ENCODE measurements at places on chromosomes 3 and 15.

GRCh38 chr3:12516873-12517272, 28.4 kb downstream of the MKRN2OS start:
- DNase-seq = no peak

GRCh38 chr15:47715856-47716445, 1.4 kb upstream of the SEMA6D start:
- no peak for DNase-seq

DNA sequence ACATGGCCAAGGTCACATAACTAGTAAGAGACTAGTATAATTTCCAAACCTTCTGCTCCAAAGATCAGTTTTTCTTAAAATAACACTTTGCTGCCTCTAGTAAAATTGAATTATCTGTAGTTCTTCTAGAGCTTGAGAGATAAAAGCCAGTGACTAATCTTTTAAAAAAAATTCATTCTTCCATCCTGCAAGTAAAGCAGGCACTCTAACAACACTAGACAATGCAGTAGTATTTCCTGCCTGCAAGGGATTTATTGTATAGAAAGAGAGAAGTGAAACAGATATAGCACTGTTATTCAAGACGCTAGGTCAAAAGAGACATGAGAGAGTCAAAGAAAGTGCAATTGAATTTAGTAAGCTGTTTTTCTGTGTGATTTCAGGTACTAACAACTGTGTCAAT, 159.5 kb upstream of the TBC1D5 start:
- DNase-seq = no peak

DNA sequence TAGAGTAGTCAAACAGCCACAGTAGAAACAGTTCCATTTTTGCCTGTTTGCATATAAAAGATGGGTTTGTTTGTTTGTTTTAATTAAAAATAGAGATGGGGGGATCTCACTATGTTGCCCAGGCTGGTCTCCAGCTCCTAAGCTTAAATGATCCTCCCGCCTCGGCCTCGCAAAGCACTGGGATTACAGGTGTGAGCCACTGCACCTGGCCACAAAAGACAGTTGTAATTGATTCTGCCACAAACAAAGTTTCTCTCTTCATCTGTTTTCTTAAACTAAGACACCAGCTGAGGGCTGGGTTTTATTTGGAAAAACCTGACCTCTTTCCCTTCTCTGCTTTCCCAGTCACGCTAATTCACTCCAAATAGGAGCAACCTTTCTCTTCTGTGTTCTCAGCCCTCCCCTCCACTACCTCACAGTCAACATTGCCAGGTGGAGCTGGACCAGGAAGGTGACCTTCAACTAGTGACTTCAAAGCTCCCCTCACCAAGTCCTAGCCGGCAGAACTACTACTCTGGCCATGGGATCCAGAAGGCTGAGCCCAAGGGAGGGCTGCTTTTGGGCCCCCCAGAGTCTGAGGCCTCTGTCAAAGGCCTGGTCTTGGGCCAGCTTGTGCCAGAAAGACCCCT, 1.5 kb upstream of the IDH2 start:
- no peak for DNase-seq

- DNase-seq = no peak
Measured at GRCh38 chr3:194107107-194107506, 28.8 kb upstream of the HES1 start.

GRCh38 chr3:46895204-46895660, 17.7 kb downstream of the PTH1R start:
- DNase-seq = peak; percentile 67

DNA sequence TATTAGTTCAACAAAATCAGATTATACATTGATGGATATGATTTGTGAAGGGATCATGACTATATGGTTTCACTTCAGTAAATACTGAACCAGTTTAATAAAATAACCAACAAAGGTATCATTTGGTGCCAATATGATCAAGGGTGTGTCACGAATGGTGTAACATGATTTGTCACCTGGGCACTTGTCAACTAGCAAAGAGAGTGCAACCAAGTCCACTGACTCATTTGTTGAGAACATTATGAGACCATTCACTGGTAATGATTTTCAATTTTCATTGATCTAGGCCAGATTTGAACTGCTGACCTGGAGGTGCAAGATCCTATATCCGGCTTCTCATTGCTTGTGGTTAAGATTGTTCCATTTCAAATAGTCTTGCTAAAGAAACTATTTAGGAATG, 1037.9 kb downstream of the ROBO2 start:
- DNase-seq = no peak

GRCh38 chr3:154791611-154792010, 288.5 kb upstream of the MME start:
- DNase-seq = no peak

GRCh38 chr3:167493244-167493643, 19.4 kb upstream of the SERPINI2 start:
- no peak for DNase-seq

- no peak for DNase-seq
Measured at GRCh38 chr3:151743855-151744254, 10.1 kb downstream of the AADACL2 start.

- DNase-seq = no peak
Measured at GRCh38 chr3:10019326-10019725, 6.9 kb upstream of the FANCD2 start.

DNA sequence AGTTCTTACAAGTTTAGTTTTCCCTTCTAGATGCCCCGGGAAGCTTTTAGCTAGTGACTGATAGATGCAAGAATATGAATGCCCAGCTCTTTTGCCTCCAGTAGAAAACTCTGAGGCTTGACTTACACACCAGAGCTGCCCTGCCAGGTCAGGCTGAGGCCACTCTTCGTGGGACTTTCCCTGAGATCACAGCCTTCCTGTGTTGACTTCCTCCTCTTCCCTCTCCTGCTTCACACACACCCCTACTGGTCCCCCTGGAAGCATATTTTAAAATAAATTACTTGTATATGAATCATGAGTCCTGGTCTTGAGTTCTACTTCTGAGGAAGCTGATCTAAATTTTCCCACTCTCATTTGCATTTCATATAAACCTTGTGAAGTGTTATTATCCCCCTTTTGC, 413.7 kb downstream of the PDCD6IP start:
- DNase-seq = no peak

DNA sequence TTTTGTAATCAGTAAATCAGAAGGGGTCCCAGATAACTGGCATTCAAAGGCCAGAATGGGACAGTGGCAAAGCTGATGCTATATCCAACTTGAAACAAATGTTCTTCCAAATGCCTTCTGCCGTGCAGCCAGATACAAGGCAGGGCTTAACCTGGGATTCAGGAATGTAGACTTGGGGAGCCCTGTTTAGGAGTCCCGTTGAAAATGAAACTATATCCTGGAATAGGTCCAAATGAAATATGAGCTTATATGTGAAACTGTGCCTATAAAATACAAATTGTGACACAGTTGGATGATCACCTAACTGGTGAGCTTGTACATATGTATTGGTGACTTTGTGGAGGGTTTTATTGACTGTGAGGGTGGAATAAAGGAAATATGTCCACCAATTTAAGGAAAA, 28.7 kb downstream of the FRMD4B start:
- no peak for DNase-seq

- no peak for DNase-seq
Measured at GRCh38 chr3:139987908-139988307, 52.9 kb downstream of the CLSTN2 start.

DNA sequence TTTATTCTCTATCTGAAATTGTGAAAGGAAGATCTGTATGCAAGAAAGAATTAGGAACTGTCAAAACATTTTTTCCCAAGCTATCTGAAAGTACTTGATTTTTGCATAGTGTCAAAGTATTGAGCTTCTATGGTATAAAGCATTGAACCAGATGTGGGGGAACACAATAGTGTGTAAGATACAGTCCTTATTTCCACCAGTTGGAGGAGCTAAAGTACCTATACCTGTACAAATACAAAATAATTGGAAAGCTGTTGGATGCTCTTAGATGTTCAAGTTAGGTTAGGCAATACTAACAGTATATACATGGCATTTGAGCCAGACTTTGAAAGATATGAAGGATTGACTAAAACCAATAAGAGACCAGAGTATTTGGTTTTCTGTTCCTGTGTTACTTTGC, 148.4 kb downstream of the B3GALNT1 start:
- DNase-seq = no peak

DNA sequence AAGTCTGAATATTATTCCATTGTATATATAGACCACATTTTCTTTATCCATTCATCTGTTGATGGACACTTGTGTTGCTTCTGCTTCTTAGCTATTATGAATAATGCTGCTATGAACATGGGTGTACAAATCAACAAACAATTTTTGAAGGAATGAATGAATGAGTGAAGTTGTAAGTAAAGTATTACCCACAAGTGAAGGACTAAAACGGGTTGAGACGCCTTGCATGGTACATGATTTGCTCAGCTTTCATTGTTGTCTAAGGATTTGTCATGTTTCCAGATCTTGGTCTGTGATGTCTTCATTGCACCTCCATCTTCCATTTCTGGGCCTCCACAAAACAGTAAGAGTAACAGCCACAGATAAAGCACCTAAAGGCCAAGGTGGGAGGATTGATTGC, 20.5 kb downstream of the IFT122 start:
- DNase-seq = no peak

GRCh38 chr15:90762109-90762508, 45.0 kb downstream of the BLM start:
- no peak for DNase-seq

GRCh38 chr3:133136114-133137041, 98.2 kb downstream of the TMEM108 start:
- no peak for DNase-seq

DNA sequence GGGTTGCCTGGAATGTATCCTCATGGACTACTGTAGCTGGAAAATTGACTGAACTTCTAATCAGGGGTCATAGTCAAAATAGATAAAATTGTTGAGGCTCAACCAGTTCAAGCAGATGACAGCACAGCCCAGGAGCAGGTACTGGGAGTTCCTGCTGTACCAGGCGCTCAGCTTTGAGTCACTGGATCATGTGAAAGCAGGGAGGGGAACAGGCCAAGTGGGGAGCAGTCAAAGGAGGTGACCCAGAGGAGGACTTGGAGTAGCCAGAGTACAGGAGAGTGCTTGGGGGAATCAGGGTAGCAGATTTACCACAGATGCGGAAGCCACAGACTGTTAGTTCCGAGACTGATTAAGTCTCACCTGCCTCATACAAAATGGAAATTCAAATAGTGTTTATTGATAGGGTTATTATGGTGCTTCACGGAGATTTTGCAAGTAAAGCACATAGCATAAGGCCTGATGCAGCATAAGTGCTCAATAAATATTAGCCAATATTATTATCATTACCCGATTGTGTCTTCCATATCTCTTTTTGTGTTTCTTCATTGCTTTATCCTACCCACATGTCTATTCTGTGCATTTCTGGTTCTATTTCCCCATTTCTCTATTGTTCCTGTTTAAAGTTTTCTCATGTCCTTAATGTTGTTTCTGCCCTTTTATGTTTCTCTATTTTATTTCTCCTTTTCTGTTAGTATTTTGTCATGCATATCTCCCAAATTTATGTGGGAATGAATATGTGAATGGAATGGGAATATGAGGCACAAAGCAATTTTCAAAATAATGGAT, 369.2 kb upstream of the MCTP2 start:
- DNase-seq = no peak

- no peak for DNase-seq
Measured at GRCh38 chr3:59052803-59053411, 3.1 kb upstream of the CFAP20DC start.

- DNase-seq = peak; percentile 92
Measured at GRCh38 chr3:119676771-119677640, at the start of gene COX17. TSS of gene COX17 (minus strand) at chr3:119677406. CDS start at chr3:119677310, 96 bp downstream.

GRCh38 chr15:100730655-100731266, 128.4 kb downstream of the ASB7 start:
- no peak for DNase-seq

GRCh38 chr3:134652886-134653630, 2.2 kb upstream of the KY start:
- no peak for DNase-seq

DNA sequence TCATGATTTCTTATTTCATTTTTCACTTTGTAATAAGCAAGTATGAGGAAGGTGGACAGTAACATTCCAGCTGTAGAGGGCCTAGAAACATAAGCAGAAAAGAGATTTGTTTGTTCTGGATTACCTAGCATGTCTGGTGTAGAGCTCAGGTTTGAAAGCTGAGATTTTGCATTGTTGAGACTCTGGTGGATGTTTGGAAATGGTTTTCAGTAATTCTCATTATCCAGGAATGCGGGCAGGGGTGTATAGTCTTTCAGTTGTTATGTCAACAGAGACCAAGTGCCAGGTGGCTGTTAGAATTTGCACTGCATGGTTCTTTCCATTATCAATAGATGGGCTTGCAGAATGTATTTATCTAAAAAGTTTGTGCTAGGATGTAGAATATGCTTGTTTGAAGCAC, 10.9 kb downstream of the GPD1L start:
- no peak for DNase-seq

DNA sequence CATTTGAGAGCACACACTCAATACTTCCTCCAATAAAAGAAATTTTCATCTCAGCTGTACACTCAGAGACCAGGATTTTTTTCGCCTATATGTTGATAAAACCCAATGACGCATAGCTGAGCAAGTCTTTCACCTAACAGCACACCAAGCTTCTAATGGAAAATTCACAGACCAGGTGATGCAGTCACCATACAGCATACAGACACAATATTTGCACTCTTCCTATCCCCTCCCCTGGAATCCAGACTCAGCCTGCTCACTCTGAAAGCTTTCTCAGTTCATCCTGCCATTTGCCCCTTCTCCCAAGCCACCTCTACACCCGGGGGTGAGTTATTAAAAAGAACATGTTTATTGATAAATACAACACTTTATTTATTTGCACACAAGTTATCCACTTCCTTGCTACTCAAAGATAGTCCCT, 1.7 kb downstream of the TBC1D5 start:
- DNase-seq = no peak

DNA sequence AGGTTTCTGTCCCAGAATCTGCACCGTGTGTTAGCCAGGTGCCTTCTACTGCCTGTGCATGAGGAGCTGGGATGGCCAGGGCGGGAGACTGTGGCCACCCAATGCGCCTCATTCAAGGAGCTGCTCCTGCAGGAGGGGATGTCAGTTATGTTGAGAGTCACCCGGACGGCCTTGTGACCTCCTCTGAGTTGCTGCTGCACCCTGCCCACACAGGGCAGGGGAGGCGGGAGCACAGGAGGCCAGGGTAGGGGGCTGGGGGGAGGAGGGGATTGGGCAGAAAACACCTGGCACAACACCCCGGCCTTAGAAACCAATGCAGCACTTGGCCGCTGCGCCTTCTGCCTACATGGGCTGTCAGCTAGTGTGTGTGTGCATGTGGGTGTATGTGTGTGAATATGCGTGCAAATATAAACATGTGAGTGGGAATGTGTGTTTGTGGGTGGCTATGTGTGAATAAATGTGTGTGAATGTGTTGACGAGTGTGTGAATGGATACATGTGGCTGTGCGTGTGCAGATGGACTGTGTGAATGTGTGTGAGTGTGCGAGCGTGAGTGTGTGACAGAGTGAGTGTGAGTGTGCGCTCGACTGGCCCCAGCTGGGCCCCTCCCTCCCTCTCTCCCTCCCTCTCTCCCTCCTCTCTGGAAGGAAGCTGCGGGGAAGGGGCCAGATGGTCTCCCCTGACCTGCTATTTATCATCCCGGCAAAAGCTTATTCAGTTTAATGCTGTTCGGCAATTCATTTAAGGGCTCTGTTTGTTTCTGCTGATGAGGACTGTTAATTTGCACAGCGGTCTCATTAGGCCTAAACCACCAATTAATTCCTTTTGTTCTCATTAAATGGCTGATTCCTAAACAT, 106.9 kb downstream of the TLE3 start:
- DNase-seq = no peak

GRCh38 chr3:68306571-68306970, 625.8 kb downstream of the TAFA4 start:
- DNase-seq = no peak

GRCh38 chr3:27138562-27138961, 230.6 kb downstream of the NEK10 start:
- no peak for DNase-seq

- DNase-seq = no peak
Measured at GRCh38 chr3:116872688-116873087, 163.1 kb downstream of the TUSC7 start.

All from activated T-helper 9 cell treated with anti-CD3 and anti-CD28 coated beads, Interleukin-2, amount 50 U/mL, for 16 hours (primary cell).